B cell (primary cell): ENCODE measurements at places on chromosomes 12 and 14.

DNA sequence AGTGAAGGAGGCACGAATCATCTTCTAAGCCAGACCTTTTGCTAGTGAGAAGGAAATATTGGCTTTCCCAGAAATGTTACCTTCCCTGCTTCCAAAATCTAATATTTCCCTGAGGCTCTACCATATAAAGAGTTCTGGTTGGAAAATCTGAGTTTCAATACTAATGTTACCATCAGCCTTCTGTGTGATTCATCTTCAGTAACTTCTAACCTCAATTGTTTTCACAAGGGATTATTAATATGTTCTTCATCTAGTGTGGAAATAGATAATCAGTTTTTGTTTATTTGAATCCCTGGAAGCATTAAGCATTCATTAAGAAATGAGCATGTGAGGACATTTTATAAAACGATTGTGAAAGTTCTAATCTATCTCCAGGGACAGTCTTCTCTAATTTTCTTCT lies 720.9 kb downstream of the AACS start:
- DNase-seq, result no peak

DNA sequence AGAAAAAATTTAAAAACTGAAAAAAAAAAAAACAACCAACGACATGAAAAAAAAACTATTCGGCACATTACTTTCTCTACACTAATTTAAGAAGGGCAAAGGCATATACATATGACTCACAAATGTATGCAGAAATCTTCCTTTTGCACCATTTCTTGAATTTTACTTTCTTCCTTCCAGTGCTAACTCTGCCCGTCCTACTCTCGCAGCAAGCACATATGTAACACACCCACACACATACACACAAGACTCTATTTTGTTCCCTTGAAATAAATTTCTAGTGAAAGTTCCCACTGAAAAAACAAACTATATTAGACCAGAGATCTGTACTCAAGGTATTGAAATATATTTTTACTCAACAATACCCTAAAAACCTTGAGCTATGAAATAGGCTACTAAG lies 14.6 kb downstream of the BTG1 start:
- no peak for DNase-seq

- DNase-seq, result no peak
Measured at GRCh38 chr12:40697566-40698259, 5.5 kb downstream of the CNTN1 start.

DNA sequence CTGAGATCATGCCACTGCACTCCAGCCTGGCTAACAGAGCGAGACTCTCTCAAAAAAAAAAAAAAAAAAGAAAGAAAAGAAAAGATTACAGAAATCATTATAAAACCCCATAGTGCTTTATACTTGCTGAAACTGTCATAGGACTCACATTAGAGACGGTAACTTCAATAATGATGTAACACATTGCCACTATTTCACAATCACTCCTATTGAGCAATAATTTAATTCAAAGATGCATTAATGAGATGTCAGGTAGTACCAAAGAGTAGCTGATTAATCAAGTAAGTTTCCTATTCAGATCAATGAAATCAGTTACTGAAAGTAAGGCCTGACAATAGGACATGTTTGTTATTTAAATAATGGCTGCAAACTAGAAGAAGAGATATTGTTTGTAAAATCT lies 751.5 kb upstream of the ALG10B start:
- DNase-seq, result no peak

- DNase-seq, result no peak
Measured at GRCh38 chr12:50232771-50233209, 50.5 kb downstream of the LIMA1 start.
